ENCODE measurements at places on chromosomes 2 and 18.

GRCh38 chr18:21496277-21496835 lies 104.1 kb downstream of the ESCO1 start:
- no peak overlapping the region for H3K4me3 ChIP-seq
- DNase-seq = no peak
- H3K27ac ChIP-seq = peak overlapping the region; percentile 45
- H3K36me3 ChIP-seq = no peaks in the 10 kb centered on the region

- no peak overlapping the region for H3K4me3 ChIP-seq
- no peaks in the 10 kb centered on the region for H3K27me3 ChIP-seq
- H3K27ac ChIP-seq = no peak overlapping the region
- no peak for DNase-seq
- H3K36me3 ChIP-seq = no peaks in the 10 kb centered on the region
Measured at GRCh38 chr2:39629646-39630045, 36.1 kb upstream of the TMEM178A start.

- no peaks in the 10 kb centered on the region for H3K27me3 ChIP-seq
- H3K27ac ChIP-seq = no peak overlapping the region
- no peak overlapping the region for H3K4me3 ChIP-seq
- no peaks in the 10 kb centered on the region for H3K4me1 ChIP-seq
- no peaks in the 10 kb centered on the region for H3K36me3 ChIP-seq
Measured at GRCh38 chr2:230160112-230160660, 59.6 kb downstream of the SP110 start.

GRCh38 chr18:10094154-10094553 lies 180.3 kb downstream of the VAPA start:
- H3K27me3 ChIP-seq = no peaks in the 10 kb centered on the region
- H3K4me3 ChIP-seq = no peak overlapping the region
- no peak overlapping the region for H3K27ac ChIP-seq
- H3K36me3 ChIP-seq = no peaks in the 10 kb centered on the region
- H3K4me1 ChIP-seq = no peaks in the 10 kb centered on the region
- DNase-seq = no peak

DNA sequence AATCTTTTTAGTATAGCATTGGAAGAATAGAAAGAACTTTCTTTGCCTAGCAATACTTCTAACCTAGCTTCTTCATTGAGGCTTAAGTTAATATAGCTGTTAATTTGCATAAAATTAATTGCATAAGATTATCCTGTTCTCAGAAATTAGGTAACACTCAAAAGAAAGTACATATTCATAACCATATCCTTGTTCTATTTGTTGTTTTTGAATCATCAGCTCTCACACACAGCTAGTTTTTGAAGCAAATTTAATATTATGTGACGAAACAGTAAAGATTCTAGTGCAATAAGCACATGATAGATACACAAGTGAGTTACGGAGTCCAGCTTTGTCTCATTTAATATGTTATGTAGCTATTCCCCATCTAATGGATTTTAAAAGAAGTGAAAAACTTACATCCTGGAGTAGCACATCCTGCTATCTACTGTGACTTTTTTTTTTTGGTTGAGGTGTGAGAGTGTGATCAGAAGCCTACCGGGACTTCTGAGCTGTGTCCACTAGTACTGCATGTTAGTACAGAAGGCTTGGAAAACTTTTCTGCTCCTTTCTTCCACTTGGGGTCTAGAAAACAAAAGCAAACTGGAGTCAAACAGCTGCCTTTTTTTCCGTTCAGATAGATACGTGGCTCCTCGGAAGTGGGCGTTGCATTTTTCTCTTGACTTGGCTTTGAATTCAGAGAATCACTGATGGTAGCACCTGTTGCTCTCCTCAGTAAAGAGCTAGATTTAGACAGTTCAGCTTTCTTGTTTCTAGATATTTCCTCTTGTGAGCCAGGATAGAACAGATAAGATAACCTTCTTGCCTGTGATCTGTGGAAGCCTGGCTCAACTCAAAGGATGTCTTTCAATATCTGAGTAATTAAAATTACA lies 27.2 kb downstream of the KDM3A start:
- H3K27me3 ChIP-seq = no peaks in the 10 kb centered on the region
- H3K36me3 ChIP-seq = no peaks in the 10 kb centered on the region
- H3K4me1 ChIP-seq = no peaks in the 10 kb centered on the region
- H3K27ac ChIP-seq = no peak overlapping the region
- DNase-seq = no peak

GRCh38 chr2:157480182-157480961 lies 36.5 kb upstream of the CYTIP start:
- no peaks in the 10 kb centered on the region for H3K27me3 ChIP-seq
- no peak for DNase-seq
- H3K36me3 ChIP-seq = no peaks in the 10 kb centered on the region
- H3K27ac ChIP-seq = no peak overlapping the region
- H3K4me3 ChIP-seq = no peak overlapping the region
- H3K4me1 ChIP-seq = no peaks in the 10 kb centered on the region

DNA sequence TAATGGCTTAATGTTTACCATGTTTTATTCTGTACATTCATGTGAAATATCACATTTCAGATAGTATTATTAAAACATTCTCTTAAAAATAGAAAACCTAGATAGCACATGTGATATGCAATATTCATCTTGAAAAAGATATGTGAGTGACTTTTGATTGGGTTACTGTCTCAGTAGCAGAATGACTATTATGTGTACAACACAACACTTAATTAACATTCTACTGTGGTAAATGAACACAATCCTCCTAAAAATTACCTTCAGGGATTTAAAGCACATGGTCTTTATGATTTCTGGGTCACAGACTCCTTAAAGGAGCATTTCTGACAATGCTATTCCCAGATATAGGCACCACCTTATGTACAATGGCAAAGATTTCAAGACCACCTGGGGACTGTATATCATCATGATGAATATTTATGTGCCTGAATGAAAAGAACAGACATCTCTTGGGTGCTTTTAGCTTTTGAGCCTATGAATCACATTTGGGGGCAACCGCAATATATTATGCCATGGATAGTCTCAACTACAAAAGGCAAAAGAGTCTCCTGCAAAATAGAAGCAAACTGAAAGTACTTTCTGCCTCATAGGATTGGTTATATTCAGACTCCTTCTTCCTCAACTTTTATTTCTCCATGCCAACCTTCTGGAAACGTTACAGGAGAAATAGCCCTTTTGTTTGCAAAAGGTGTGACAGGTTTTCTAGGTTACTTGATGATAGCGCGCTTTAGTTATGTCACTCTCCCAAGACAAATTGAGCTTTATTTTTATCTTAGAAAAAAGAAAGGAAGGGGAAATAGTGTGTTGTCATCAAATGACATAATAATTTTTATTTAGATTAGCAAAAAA lies 259.0 kb downstream of the CALCRL start:
- no peak overlapping the region for H3K27ac ChIP-seq
- H3K27me3 ChIP-seq = no peaks in the 10 kb centered on the region
- no peaks in the 10 kb centered on the region for H3K4me1 ChIP-seq
- no peaks in the 10 kb centered on the region for H3K36me3 ChIP-seq
- no peak for DNase-seq

DNA sequence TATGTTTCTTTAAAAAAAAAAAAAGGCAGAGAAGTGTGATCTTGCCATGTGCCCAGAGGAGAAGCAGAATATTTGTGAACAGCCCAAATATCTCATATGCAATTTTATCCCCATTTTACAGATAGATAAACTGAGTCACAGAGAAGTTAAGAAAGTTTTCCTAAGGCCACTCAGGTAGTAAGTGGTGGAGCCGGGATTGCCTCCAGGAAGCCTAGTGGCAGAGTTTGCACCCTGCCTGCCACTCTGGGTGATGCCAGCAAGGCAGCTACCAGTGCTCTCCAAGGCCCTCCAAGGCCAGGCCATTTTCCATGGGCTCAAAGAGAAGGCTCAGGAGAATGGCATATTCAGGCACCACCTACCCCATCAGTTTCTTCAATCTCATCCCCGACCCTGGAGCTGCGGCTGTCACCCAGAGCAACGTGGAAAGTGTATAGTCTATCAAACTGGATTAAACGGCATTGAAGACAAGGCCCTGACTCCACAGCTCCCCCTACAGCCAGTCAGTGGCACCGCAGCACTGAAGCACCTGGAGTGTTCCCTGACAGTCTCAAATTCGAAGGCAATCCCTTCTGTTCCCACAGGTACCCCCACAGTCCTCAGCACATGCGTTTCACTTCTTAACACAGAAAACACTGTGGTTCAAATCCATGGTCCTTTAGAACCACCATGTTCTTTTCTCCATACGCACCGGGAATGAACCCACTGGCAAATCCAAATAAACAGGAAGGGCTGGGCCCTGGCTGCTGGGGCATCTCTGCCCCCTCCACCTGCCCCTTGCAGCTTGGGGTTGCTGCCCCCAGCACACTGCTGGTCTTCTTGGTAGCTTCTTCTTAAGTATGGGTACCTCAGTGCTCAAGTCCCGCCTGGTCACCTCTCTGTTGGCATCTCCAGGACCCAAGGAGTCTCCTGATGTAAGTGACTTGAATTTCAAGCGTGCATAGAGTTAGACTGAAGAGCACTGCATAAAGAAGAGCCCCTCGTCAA lies 175.3 kb downstream of the INHBB start:
- H3K36me3 ChIP-seq = no peaks in the 10 kb centered on the region
- H3K4me3 ChIP-seq = no peak overlapping the region
- H3K27ac ChIP-seq = no peak overlapping the region
- no peaks in the 10 kb centered on the region for H3K27me3 ChIP-seq
- no peaks in the 10 kb centered on the region for H3K4me1 ChIP-seq
- DNase-seq = peak; percentile 74

DNA sequence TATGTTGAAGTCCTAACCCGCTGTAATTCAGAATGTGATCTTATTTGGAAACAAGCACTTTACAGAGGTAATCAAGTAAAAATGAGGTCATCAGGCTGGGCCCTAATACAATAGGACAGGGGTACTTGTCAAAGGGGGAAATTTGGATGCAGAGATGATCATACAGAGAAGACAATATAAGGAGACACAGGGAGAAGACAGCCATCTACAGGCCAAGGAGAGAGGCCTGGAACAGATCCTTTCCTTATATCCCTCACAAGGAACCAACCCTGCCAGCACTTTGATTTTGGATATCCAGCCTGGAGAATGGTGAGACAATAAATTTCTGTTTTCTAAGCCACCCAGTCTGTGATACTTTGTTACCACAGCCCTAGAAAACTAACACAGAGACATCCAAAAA lies 104.3 kb downstream of the METTL4 start:
- DNase-seq = no peak
- H3K4me1 ChIP-seq = no peaks in the 10 kb centered on the region
- no peak overlapping the region for H3K4me3 ChIP-seq
- no peak overlapping the region for H3K27ac ChIP-seq
- no peaks in the 10 kb centered on the region for H3K36me3 ChIP-seq

DNA sequence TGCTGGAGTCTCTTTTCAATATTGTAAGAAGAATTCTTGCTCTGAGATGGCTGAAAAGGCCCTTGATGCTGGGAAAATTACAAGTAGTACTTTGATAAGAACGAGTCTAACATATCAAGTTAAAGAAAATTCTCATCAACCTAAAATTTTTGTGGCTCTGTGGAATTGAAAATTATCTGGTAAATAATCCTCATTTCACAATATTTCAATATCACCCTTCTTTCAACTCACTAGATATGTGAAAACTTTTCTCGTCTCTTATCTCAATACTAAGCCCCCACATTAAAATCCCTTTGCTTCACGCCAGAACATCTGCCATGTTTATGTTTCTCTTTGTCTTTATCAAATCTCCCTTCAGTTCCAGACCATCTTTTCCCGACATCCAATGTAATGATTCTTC lies 448.8 kb downstream of the ZNF516 start:
- H3K4me1 ChIP-seq = no peaks in the 10 kb centered on the region
- H3K4me3 ChIP-seq = no peak overlapping the region
- no peaks in the 10 kb centered on the region for H3K36me3 ChIP-seq
- no peak overlapping the region for H3K27ac ChIP-seq
- no peak for DNase-seq
- no peaks in the 10 kb centered on the region for H3K27me3 ChIP-seq

DNA sequence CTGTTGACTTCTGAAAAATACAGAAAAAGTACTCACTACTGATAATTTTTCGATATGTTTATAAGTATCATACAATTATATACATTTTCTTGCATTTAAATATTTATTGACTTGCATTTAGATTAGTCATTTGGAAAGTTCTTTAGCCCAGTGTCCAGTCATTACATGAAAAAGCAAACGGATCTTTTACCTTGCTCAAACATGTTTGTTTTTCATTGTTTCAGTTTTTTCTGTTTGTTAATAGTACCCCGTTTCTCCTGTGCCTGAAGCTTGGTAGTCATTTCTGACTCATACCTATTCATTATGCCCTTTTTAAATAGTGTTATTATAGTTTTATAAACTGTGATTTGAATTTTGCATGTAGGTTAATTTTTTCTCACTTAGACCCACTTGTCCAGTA lies 28.1 kb downstream of the CEP192 start:
- H3K27me3 ChIP-seq = no peaks in the 10 kb centered on the region
- H3K4me3 ChIP-seq = no peak overlapping the region
- peaks cover 4% of the 10 kb centered on the region for H3K36me3 ChIP-seq
- no peak overlapping the region for H3K27ac ChIP-seq
- H3K4me1 ChIP-seq = no peaks in the 10 kb centered on the region

DNA sequence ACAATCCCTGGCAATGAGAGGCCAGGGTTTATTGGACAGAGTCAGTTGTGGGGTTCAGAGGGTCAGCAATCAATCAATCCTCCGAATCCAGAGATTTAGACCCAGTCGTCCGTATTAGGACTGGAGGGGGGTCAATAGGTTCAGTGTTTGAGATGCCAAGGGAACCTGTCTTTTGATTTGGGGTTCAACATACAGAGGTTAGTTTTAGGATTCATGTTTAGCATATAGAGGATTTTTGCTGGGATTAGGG lies 292 bp downstream of the GMPPA start:
- H3K36me3 ChIP-seq = no peaks in the 10 kb centered on the region
- peak overlapping the region; percentile 58 for H3K4me3 ChIP-seq
- H3K27ac ChIP-seq = peak overlapping the region; percentile 93
- H3K4me1 ChIP-seq = no peaks in the 10 kb centered on the region
- H3K27me3 ChIP-seq = no peaks in the 10 kb centered on the region
- no peak for DNase-seq

GRCh38 chr18:75884728-75885127 lies 457.2 kb upstream of the SMIM21 start:
- DNase-seq = no peak
- H3K27ac ChIP-seq = no peak overlapping the region
- no peaks in the 10 kb centered on the region for H3K27me3 ChIP-seq
- H3K4me1 ChIP-seq = no peaks in the 10 kb centered on the region
- no peak overlapping the region for H3K4me3 ChIP-seq

DNA sequence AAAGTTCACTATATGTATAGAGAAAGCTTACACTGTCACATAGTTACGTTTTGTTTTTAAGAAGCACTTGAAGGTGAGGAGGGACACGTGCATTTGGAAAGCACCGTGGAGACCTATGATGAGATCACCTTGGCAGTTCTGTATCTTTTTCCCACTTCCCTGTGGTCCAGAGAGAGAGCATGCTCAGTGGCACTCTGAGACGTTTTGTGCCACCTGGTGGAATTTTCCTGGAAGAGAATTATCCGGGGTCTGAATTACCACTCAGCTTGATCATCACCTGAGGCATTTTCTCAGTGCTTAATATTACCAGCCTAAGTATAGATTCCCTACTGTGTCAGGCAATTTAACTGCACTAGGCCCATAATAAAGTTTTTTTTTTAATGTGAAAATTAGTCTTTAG lies 469.4 kb upstream of the SMIM21 start:
- no peak overlapping the region for H3K4me3 ChIP-seq
- H3K36me3 ChIP-seq = no peaks in the 10 kb centered on the region
- H3K4me1 ChIP-seq = no peaks in the 10 kb centered on the region
- H3K27me3 ChIP-seq = no peaks in the 10 kb centered on the region
- H3K27ac ChIP-seq = no peak overlapping the region
